ENCODE measurements at places on chromosomes 16 and 17.

DNA sequence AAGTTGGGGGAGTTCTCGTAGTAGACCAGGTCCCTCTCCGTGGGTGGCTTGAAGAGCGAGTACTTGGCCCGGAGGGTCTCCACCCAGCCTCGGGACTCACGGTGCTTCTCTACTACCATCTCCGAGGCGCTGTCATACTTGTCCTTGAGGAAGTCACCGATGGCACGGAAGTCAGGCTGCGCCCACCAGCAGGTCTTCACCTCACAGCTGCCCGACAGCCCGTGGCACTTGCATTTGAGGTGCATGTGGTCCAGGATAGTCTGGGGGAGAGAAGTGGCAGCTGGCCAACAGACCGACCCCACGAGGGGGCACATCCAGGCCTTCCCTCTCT lies 50.0 kb downstream of the WNT3 start:
- no peak for DNase-seq

DNA sequence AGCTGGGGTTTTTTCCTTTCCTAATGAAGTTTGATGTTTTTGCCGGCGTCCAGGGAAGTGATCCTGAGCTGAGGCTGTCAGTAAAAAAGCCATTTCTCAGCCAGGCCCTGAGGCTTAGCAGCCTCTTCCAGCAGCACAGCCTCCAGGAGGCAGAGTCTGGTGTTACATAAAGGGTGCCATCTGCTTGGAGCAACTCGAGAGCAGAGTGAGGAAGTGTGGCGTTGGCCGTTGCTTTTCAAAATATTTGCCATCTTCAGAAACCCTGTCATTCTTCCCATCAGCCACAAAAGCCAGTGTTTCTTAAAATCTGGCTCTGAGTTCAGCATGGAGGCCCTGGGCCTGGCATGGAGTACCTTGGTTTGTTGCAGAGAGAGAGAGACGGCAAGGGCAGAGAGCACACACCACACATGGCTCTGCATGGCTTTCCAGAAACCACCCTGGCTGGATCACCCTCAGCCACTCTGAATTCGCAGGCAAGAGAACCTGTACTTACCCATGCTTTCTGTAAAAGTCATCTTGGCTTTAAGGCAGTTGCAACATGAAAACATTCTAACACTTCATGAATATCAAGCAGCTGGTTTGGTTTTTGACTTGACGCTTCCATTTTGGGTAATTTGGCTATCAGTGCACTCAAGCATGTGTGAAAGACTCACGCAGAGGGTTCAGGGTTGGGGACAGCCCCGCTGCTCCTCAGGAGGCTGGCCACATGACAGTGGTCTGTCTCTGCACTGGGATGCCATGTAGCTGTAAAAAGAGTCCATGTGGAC lies 21.0 kb downstream of the PMM2 start:
- DNase-seq: no peak

- no peak for DNase-seq
Observed at GRCh38 chr16:19757762-19758595, 39.9 kb downstream of the IQCK start.

DNA sequence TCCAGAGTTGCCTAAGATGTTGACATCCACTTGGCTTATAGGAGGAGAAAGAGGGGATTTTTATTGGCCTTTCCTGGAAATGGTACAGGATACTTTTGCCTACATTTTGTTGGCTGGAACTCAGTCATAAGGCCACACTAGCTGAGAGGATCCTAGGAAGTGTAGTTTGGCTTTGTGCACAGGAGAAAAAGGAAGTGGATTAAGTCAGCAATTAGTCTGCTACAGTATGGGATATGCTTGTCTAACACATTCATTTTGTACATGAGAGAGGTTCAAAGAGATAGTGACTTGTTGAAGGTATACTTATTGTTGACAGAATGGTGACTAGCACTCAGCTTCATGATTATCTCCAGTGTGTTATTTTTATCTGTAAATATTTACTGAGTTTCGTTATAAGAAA lies 10.3 kb downstream of the UTP18 start:
- DNase-seq: no peak

DNA sequence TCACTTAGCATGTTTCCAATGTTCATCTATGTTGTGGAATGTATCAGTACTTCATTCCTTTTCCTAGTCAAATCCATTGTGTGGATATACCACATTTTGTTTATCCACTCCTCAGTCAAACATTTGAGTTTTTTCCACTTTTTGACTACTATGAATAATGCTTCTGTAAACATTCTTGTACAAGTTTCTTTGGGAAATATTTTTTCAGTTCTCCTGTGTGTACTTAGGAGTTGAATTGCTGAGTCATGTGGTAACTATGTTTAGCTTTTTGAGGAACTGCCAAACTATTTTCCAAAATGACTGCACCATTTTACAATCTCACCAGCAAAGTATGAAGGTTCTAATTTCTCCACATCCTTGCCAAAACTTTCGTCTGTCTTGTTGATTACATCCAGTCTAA lies 223.7 kb upstream of the AXIN2 start:
- DNase-seq: no peak

GRCh38 chr17:65741710-65742109 lies 180.3 kb upstream of the AXIN2 start:
- no peak for DNase-seq
